ENCODE measurements at places on chromosomes 6 and 20. TPM values are rescaled to one million over a fixed set of nuclear protein-coding genes. Genes with fewer than 3 reads are reported as not detected.

IMPG1 gene
- 0.42 TPM for total RNA-seq

CLIC5 gene
- total RNA-seq: 4.1 TPM

BPIFB4 gene
- not detected for total RNA-seq

CLPSL1 gene
- not detected for total RNA-seq

APOBEC2 gene
- total RNA-seq: not detected

SLC17A3 gene
- total RNA-seq: not detected

TNFRSF21 gene
- total RNA-seq: 45.5 TPM

RGS17 gene
- total RNA-seq: 9.5 TPM

MOCS1 gene
- 24.4 TPM for total RNA-seq

C2 gene
- 10.1 TPM for total RNA-seq

SRF gene
- total RNA-seq: 20.6 TPM

LGSN gene
- total RNA-seq: not detected

PPP1R10 gene
- total RNA-seq: 67.9 TPM

AVP gene
- 1.3 TPM for total RNA-seq

RIMS4 gene
- total RNA-seq: 76.1 TPM

RFX6 gene
- total RNA-seq: not detected

MARCKS gene
- 91.7 TPM for total RNA-seq

ENPP1 gene
- total RNA-seq: 2.0 TPM

PCSK2 gene
- 90.7 TPM for total RNA-seq

IRAK1BP1 gene
- total RNA-seq: 8.9 TPM

C20orf144 gene
- not detected for total RNA-seq

PHACTR3 gene
- 121 TPM for total RNA-seq

ULBP2 gene
- total RNA-seq: 1.7 TPM

CD83 gene
- 20.7 TPM for total RNA-seq

EYS gene
- 0.21 TPM for total RNA-seq

ZDHHC14 gene
- total RNA-seq: 38.6 TPM

PRR18 gene
- 109 TPM for total RNA-seq

TOX2 gene
- total RNA-seq: 11.2 TPM

AARS2 gene
- total RNA-seq: 16.5 TPM

TMEM170B gene
- 33.8 TPM for total RNA-seq

RBPJL gene
- not detected for total RNA-seq

TRIM26 gene
- 30.2 TPM for total RNA-seq

PLTP gene
- 39.0 TPM for total RNA-seq

FAM209A gene
- total RNA-seq: not detected

PPP1R16B gene
- total RNA-seq: 149 TPM

GLO1 gene
- total RNA-seq: 70.9 TPM

HCRTR2 gene
- total RNA-seq: 0.82 TPM

RAB44 gene
- not detected for total RNA-seq

SOX18 gene
- total RNA-seq: 8.8 TPM

LY6G6F gene
- not detected for total RNA-seq

MCCD1 gene
- total RNA-seq: not detected

GABRR1 gene
- total RNA-seq: not detected

TSPO2 gene
- total RNA-seq: not detected

HMGCLL1 gene
- 15.8 TPM for total RNA-seq

MRPS18A gene
- total RNA-seq: 33.1 TPM

SLC12A5 gene
- 371 TPM for total RNA-seq

COL20A1 gene
- total RNA-seq: 8.8 TPM

SNRNP48 gene
- 23.0 TPM for total RNA-seq

EFCAB8 gene
- total RNA-seq: not detected

ZFP57 gene
- not detected for total RNA-seq

NKAIN4 gene
- 19.6 TPM for total RNA-seq

ADTRP gene
- 7.6 TPM for total RNA-seq

NNAT gene
- 77.4 TPM for total RNA-seq

All from dorsolateral prefrontal cortex (tissue), 122 donors.